ENCODE measurements at places on chromosomes 2 and 18.

DNA sequence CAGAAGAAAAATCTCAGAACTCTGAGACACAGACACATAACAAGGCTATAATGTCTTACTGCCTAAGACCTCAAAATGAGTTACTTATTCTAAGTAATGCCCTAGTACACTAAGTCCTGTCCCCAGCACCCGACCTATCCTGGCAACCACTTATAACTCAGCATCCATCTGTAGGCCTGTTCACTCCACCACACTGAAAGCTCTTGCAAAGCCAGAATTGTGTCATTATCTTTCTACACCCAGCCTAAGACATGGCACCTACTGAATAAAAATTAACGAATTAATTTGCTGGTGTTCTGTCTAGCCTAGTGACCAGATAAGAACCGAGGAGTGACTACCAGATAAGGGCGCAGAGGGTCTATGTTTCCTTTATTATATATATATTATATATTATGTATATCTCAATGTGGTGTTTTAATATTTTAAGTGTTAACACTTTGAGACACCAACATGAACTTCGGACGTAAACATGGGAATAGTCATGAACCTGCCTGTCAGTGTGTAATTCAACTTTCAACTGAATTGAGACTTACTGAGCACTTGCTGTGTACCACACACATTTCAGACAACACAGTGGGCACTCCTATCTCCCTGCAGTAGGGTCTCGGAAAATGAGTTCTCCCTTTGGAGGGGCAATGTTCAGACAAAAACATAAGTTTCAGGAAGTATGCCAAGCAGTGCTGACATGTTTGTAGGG is 27.7 kb downstream of the TMEM131 start:
- DNase-seq, result no peak

GRCh38 chr2:153299809-153300208 is 178.8 kb downstream of the RPRM start:
- no peak for DNase-seq

- no peak for DNase-seq
Measured at GRCh38 chr18:79354350-79354749, 41.4 kb upstream of the NFATC1 start.

- no peak for DNase-seq
Measured at GRCh38 chr2:190382851-190383250, 25.3 kb upstream of the MFSD6 start.

- no peak for DNase-seq
Measured at GRCh38 chr2:171084128-171084527, 76.6 kb downstream of the TLK1 start.

DNA sequence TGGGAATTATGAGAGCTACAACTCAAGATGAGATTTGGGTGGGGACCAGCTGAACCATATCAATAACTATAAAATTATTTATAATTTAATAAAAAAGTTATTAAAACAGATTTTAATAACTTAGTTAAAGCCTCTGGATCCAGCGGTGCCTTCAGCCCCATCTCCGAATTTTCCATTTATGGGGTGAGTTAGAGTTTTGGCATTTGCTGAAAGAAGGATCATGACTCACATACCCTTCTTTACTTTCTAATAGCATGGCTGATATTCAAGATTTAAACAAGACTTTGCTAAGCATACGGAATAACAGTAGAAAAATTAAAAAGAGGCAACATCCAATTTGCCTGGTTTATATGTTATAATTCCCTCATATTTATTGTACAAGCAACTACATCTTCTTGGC is 94.5 kb downstream of the RDH14 start:
- DNase-seq, result no peak

GRCh38 chr2:128832946-128833663 is 514.4 kb upstream of the HS6ST1 start:
- DNase-seq, result no peak

DNA sequence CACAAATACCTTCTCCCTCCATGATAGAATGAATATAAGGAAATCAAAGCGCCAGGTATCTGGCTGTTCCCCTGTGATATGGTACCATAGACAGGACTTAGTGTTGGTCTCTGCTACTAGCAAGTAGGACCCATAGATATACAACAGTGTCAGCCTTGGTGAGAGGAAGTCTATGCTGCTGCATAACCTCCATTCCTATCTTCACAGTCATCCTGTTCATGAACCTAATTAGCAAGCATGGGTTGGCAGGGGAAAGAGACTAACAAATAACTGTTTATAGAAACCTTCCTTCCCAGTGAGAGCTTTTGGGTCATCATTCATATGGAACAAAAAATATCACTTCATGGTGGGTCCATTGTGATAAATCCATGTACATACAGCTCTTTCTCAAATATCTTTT is 188.9 kb upstream of the FAM98A start:
- no peak for DNase-seq

DNA sequence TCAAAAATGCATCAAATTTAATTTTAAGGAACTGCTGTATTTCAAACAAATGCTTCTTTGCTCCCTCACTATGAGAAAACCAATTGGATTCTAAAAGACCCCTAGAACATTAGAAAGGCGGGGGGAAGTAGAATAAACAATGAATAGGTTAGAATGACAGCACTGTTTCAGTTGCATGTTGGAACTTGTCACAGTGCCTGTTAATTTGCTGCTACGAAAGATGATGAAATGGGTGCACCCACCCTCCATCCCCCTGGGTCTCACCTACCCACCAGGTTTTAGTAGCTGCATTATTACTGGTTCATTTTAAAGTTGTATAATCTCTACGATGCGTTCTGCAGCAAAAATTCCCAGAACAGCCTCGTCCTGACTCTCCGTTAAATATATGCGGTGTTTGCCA is 193.0 kb upstream of the COPS8 start:
- no peak for DNase-seq

GRCh38 chr2:122180972-122181371 is 425.5 kb downstream of the TSN start:
- DNase-seq, result no peak

- DNase-seq, result no peak
Measured at GRCh38 chr2:160649698-160650097, 156.1 kb upstream of the RBMS1 start.

DNA sequence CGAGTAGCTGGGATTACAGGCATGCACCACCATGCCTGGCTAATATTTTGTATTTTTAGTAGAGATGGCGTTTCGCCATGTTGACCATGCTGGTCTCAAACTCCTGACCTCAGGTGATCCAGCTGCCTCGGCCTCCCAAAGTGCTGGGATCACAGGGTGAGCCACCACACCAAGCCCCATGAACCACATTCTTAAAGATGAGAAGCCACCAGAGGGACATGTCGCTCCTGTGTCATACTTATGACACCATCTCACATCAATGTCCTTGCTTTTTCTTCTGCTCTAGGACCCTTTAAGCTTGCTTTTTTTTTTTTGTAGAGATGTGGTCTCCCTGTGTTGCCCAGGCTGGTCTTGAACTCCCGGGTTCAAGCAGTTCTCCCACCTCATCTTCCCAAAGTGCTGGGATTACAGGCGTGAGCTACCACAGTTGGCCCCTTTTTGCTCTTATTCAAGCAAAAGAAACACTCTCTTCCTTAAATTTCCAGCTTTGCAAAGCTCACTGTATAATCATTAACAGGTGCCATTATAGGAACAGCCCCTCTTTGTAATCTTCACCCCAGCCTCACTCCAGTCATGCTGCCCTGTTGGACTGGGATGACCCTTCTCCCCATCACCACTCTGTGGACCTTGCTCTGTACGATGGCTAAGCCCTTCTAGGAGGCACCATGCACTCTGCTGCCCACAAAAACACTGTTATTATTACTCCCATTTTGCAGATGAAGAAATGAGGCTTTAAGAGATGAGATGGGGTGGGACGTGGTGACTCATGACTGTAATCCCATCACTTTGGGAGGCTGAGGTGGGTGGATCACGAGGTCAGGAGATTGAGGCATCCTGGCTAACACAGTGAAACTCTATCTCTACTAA is 10.8 kb upstream of the KCNG3 start:
- DNase-seq, result no peak

GRCh38 chr2:104606056-104606455 is 247.9 kb upstream of the POU3F3 start:
- no peak for DNase-seq

- no peak for DNase-seq
Measured at GRCh38 chr2:191417746-191418145, 172.5 kb downstream of the MYO1B start.

DNA sequence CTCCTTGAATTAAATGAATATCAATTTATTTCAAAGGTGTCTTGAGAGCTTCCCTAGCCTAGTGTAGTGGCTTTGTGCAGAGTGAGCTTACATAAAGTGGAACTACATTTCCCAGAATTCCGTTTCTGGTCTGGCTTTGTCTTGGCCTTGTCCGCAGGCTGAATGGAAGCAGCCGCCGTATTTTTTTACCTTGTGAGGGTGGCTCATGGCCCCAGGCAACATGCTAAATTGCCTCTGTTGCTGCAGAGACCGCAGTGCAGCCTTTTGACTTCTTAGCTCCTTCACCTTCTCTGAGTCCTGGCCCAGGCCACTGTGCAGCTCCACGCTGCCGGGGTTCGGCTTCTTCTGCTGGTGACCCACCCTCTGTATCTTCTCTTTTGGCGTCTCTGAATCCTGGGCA is 114.8 kb upstream of the SLC38A11 start:
- DNase-seq, result no peak

DNA sequence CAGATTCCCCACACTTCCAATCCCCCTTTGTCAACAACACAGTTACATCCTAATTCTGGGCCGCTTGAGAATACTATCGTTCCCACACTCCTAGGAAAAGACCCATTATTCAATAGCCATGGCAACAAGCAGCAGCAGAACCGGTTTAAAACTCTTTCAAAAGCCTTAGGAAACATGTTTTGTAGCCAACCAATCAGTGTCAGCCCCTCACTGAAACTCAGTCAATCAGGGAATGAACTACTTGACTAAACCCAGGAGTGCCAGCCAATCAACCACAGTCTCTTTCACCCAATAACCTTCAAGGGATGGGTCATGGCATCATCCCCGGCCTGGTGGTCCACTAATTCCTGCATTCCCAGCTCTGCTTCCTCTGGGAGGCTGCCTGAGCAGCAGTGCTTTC is 204.8 kb upstream of the HS6ST1 start:
- no peak for DNase-seq

GRCh38 chr2:64757126-64757525 is 103.4 kb upstream of the SERTAD2 start:
- no peak for DNase-seq

- DNase-seq, result no peak
Measured at GRCh38 chr18:3153107-3153704, 66.6 kb downstream of the MYOM1 start.

- no peak for DNase-seq
Measured at GRCh38 chr2:25714740-25715139, 41.4 kb upstream of the DTNB start.

DNA sequence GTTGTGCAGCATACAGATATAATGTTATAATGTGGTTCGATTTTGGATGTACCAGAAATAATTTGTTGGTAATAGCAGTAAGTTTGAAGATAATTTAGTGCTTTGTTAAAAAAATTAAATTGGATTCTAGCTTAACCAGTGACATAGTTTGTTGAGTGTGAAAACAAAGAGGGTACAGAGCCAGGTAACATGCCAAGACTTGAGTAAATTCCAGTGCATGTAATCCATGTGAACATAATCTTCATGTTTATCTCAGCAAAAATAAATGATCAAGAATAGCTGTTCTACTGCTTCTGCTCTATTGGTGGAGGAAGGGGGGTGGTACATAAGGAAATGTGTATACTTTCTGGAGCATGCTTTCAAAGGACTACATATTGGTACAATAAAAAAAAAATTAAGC is 165.8 kb downstream of the DNAH7 start:
- DNase-seq, result no peak

GRCh38 chr2:19652811-19653210 is 249.0 kb downstream of the TTC32 start:
- DNase-seq, result no peak

- no peak for DNase-seq
Measured at GRCh38 chr18:21534327-21534726, 66.2 kb downstream of the ESCO1 start.

GRCh38 chr2:179965291-179966258 is 41.5 kb downstream of the CWC22 start:
- no peak for DNase-seq

GRCh38 chr2:240441993-240442411 is 6.5 kb downstream of the GPC1 start:
- DNase-seq, result no peak

GRCh38 chr18:58091099-58091611 is 47.1 kb downstream of the NEDD4L start:
- no peak for DNase-seq

GRCh38 chr2:190571686-190572085 is 37.2 kb upstream of the NEMP2 start:
- DNase-seq, result no peak

- DNase-seq, result no peak
Measured at GRCh38 chr2:231472816-231473215, 8.5 kb upstream of the NCL start.

Data from GM04504 (cell line).